ENCODE measurements at places on chromosomes 7 and 10.

DNA sequence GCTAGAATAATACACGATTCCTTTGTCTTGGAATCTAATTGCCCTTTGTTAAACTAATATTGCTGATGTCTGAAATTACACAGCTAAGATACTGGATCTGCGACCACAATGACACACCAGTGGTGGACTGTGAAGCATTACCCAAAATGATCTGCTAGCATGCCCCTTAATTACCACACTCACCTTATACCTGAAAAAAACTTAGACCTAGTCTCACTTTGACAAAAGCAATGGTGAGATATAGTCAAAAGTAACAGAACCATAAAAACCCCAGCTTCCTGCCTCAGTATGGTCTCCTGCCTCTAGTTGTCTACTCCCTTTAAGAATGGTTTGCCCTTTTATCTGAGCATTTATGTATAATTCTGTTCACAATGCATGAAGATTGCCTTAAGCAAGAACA, 20.8 kb upstream of the ERVW-1 start:
- no peak for DNase-seq

DNA sequence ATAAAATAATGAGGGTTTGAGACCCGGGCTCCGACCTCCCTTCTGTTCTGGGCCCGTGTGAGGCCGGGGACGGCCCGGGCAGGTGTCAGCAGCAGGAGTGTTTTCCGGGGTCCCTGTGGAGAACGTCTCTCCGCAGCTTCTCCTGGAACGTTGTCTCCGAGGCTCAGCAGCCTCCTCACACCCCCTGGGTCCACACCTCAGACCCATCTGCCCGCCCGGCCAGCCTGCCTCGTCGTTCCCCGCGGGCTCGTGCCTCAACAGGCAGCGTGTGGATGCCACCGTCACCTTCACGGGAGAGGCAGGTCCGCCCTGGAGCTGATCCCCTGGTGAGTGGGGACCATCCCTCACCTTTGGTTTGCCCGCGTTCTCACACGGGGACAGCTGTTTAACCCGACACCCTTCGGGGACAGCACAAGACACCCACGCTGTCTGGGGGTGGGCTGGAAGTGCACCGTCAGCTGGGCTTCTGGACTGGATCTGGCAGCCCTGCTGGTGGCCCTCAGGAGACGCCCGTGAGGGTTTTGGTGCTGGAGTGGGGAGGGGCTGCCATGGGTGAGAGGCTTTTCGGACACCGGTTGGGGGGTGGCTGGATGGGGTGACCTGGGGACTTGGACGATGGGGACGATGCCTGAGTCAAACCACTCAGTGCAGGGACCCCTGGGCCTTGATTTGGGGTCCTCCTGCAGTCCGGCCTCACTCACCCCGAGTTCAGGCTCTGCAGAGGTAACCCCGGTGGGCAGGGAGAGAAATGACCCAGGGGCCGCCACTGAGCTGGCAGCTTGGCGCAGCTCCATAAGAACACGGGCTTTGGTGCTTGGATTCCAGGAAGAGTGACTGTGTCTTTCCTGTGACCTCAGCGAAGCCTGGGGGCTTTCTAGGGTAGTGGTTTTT, 131.7 kb downstream of the DNAJB6 start:
- DNase-seq: no peak

GRCh38 chr7:29126804-29127203, 19.5 kb downstream of the CPVL start:
- DNase-seq: peak; percentile 20

- DNase-seq: peak; percentile 86
Measured at GRCh38 chr10:97412891-97413304, 11.8 kb upstream of the RRP12 start.

GRCh38 chr7:89500084-89500483, 654.2 kb upstream of the STEAP1 start:
- no peak for DNase-seq

DNA sequence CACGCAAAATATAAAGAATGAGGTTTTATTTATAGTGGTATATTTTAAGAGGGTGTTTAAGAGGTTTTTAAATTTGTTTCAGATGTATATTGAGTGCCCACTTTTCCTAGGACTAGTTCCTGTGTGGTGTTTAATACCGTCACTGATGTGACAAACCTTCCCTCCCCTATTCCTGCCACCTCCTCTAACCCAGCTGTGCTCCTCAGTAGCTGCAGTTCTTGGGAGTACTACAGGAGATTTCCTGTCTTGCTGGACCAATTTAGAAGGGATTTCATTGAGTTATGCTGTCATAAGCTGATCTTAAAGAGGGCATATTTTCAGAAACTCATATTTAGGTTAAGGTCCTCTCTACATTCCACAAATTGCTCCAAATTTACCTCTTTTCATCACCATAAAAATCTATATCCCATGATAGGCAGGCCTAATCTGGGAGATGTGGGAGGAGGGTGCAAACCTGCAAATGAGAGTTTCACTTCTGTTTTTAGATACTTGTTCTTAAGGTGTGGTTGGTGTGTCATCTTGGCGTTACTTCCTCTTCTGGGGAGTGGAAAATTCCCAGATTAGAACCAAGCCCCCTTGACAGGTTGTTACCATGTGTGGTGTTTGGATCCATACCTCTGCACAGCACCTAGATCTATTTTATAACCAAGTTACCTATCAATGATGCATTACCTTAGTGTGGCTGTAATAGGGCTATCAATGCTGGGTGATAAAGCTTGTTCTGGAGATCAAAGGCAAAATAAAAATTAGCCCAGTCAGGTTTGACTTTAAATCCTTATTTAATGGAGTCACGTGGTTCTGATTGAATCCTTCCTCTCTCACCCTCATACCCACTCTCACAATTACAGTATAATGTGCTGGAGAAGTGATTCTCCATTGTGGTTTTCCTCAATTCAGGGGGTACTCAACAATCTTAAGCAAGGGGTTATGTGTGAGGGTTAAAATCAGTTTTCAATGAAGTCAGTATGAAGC, 141.1 kb downstream of the CDK14 start:
- DNase-seq: no peak

DNA sequence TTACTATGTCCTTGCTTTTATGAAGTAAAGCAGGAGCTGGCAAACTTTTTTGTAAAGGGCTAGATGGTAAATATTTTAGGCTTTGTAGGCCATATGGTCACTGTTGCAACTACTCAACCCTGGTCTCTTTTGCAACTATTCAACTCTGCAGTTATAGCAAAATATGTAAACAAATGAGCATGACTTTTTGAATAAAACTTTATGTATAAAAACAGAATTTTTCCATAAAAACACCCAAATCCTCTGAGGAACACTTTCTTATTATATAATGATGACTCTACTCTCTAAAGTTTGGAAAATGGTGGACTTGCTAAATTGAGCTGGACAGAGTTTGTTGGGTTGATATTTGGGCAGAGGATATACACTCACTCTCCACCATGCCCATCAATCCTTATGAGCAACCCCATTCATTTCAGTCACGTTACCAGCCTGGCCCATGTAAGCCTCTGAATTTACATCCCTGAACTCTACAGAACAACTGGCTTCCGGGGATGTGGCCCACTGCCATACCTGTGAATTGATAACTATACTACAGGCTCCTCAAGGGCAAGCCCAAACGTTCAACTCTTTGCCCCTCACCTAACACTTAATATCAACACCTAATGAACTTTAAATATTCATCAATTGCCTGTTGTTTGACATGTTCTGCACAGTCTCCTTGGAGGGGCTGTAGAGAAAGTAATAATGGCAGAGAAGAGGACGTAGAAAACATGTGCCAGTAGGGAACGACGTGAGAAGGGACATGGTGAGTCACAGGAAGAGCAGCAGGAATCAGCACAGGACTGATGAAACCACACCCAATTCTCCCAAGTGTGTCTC, 37.6 kb downstream of the SGMS1 start:
- no peak for DNase-seq

DNA sequence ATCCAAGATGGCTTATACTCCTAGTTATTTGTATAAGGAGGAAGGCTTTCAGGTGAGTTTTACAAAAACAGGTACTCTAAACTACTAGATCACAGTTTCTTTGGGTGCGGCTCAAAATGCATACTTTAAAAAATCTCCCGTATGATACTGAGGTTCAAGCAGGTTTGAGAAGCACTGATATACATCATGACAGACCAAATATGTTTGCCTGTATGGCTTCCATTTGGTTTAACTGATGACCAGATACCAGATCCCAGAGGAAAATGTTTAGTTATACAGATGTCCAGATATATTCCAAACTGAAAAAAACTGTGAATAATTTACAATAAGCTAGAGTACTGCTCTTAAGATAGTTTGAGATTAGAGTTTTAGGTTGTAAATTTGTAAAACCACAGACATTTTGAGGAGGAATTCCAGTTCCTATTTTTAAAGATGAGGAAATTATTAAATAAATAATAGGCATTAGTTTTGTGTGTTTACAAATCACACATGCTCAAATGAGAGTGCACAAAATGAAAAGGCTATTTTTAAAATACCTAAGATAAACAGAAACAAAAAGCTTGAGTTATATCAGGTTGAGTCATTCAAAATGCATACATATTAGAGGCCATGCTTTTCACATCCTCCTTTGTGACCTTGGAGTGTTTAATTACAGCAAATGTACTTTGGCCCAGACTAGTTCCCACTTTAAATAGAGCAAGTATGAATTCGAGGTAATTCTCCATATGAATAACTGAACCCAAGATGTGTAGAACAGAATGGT, 60.5 kb downstream of the SEMA3C start:
- no peak for DNase-seq

Measured in vagina (tissue), 2 donors.